ENCODE measurements at places on chromosomes 3 and 15.

DNA sequence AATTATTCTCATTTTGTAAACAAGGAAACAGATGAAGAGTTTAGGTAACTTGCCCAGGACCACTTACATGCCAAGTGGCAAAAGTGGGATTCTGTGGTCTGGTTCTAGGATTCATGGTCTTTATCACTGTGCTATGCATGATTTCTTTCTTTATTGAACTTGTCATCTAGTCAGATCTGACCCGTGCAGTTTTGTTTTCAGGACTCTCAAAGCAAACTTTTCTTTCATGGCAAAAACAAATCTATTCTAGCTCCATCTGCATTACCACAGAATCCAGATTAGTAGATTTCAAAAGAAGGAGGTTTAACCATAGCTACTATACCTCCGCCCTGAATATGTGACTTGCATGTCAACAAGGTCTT lies 404.4 kb downstream of the PTPRG start:
- no peak for DNase-seq

DNA sequence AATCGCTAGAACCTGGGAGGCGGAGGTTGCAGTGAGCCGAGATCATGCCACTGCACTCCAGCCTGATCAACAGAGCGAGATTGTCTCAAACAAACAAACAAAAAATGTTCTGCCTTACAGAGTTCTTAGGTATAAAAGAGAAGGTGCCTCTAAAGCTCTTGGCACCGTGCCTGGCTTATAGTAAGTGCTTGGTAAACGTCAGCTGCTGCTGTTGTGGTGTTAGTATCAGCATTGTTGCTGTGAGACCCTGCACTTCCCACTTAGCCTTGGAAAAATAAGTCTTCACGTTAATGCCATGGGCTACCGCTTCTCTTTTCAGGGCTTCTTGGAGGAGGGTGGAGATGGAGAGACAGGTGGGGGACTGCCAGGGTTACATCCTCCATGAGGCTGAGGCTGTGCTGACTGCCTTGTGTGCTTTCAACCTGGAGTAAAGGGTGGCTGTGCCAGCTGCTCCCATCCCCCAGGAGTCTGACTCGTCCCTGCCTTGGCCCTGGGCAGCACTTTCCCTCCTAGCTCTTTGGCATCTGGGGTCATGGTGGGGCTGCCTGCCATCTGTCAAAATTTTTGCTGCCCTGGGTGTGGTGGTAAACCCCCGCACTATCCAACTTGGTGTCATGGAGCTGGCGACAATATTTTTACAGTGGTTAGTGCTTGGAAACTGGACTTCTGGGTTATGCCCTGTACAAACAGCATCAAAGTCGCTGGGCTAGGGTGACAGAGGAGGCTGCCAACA lies 17.8 kb downstream of the FLNB start:
- DNase-seq = no peak

GRCh38 chr15:57671636-57672035 lies 34.9 kb upstream of the POLR2M start:
- DNase-seq = no peak

DNA sequence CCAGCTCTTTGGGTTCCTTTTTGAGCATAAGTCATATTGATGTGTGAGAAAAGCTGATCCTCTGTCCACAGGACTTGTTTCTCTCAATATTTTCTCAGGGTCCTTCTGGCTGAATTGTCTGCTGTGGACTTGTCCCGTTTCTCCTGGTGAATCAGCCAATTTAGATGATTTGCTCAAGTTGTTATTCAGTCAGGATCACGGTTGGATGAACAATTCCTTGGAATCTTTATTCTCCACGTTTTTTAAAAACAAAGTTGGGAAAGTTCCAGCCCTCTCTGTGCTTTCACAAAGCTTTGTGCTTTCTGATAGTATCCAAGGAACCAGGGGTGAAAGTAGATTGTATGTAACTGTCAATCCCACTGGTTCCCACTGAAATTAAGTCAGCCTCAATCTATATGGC lies 61.3 kb downstream of the LRRC3B start:
- DNase-seq = no peak

DNA sequence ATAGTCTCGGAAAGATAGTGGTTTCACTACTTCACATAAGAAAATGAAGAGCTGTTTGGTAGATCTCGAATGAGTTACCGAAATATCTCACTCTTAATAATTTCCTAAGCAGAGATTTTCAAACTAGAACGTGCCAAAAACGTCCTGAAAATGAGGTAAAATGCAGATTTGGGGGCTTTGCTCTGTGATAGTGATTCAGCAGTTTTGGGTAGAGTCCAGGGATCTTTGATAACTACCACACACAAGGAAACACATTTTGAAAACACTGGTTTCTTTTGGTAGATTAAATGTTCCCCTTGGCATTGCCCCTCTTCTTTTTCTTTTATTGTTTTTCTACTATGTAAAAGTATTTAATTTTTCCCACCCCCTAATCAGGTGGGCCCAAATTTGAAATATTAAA lies 125.9 kb downstream of the EBLN2 start:
- DNase-seq = no peak

- DNase-seq = no peak
Observed at GRCh38 chr15:27955087-27955486, 144.0 kb downstream of the OCA2 start.
